AG04449 (cell line): ENCODE measurements at places on chromosomes 11 and 22.

- no peak for DNase-seq
Measured at GRCh38 chr11:2432171-2432621, 12.1 kb downstream of the TRPM5 start.

- DNase-seq = peak; percentile 36
Measured at GRCh38 chr22:32474635-32475467, at the start of gene FBXO7. Gene FBXO7 (plus strand): TSS chr22:32474811. CDS start chr22:32475003, 192 bp downstream.

- peak; percentile 98 for DNase-seq
Measured at GRCh38 chr11:48063424-48063978, 83.1 kb downstream of the PTPRJ start.

DNA sequence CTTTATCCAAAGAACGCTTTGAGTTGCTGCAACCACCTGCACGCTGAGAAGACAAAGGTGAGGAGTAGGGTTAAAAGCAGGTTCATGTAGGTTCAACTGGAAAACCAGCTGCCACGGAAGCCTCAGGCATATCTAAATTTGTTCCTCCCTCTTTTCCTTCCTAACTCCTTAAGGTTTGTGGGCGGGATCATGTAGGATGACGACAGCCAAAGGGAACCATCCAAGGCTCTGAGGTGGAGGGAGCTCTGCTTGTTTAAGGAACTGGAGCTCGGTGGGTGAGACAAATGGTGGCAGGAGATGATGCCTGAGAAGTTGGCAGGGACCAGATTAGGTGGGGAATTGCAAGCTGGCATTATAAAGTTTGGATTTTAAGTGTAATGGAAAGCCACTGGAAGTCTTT, 60.3 kb downstream of the SPON1 start:
- no peak for DNase-seq

DNA sequence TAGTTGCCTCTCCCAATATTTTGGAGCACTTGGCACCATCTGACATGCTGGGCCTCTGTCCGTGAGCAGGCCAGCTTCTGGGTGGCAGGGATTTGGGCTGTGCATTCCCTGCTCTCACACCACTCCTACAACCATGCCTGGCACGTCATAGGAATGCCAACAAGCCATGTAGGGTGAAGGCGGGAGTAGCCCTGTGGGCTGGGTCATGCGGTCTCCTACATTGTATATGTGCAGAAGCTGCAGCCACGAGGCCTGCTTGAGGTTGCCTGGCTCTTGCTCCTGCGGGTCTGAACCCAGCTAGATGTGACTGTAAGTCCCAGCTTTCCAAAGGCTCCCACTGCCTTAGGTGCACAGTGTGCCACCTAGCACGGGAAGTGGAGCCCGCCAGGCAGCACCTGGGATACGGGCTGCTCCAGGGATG, 14.5 kb downstream of the MYEOV start:
- no peak for DNase-seq

- DNase-seq = no peak
Measured at GRCh38 chr22:20433686-20434241, 3.9 kb downstream of the SCARF2 start.
